Sigmoid colon (tissue), 7 donors: ENCODE measurements at places on chromosomes 2 and 18.

GRCh38 chr2:79120194-79120713 lies at the start of gene REG1A:
TSS of gene REG1A (plus strand) at chr2:79120488. CDS start at chr2:79120862, 374 bp downstream.
- DNase-seq = no peak

GRCh38 chr2:67311536-67311935 lies 85.6 kb upstream of the ETAA1 start:
- no peak for DNase-seq

DNA sequence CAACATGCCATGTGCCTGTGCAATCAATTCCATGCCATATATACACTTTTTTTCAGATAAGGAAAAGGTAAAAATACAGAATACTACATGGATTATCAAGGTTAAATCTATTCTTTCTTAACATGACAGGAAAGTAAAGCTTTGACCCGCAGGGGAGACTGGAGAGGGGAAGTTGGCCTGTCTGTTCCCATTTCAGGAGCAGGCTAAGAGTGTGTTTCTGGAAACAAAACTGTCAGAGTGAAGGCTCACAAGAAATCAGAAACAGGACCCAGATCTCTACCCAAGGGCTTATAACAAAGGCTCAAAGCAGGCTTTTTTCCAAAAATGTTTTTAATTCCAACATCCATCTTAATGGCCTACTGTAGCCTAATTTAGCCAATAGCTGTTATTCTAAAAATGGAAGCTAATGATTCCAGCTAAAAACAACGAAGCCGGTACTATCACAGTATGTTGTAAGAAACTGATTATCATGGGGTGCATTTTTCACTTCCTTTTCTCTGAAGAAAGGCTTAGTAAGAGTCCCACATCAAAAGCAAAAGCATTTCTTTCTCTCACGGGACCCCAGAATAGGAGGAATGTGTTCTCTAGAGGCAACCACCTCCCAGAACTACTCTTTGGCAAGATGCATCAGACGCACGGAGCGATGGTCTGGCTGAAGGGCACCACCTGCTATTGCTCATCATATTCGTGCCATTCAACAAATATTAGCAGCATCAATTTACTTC lies 41.4 kb downstream of the FECH start:
- DNase-seq = no peak

- no peak for DNase-seq
These were observed 110.7 kb downstream of the KLHL29 start for GRCh38 chr2:23495661-23496114.

DNA sequence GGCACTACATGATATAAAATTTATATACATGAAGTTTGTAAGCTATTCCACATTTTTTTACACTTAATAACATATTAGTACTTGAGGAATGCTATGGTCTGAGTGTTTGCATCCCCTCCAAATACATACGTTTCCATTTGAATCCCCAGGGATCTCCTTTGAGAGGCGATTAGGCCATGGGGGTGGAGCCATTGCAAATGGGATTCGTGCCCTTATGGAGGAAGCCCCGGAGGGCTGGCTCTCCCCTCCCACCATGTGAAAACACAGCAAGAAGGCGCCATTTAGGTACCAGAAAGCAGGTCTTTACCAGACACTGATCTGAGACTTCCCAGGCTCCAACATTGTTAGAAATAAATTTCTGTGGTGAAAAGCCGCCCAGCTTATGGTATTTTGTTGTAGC lies 20.8 kb upstream of the MBP start:
- no peak for DNase-seq

DNA sequence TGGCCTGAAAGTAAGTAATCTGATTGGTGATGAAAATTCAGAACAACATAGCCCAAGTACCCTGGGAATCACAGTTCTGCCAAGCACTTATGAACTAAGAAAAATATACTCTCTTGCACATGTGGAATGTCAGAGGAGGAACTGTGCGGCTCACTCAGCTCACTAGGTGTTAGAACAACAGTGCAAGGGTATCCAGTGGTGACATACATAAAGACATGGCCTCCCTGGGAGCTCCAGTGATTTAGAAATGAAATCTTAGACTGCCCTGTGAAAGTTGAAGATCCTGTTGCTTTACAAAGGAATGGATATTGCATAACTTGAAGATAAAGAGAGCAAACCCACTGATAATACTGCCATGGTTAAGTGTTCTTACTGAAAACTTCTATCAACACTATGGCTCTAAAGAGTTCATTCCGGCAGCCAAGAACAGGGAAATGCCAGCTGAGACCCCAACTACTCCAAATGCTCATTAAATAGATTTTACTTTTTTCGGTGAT lies 246.2 kb downstream of the ARHGAP15 start:
- DNase-seq = no peak

- no peak for DNase-seq
These were observed 450 bp downstream of the KCNH7 start for GRCh38 chr2:162838136-162838497.

GRCh38 chr2:124640221-124640750 lies 615.2 kb downstream of the CNTNAP5 start:
- DNase-seq = no peak

DNA sequence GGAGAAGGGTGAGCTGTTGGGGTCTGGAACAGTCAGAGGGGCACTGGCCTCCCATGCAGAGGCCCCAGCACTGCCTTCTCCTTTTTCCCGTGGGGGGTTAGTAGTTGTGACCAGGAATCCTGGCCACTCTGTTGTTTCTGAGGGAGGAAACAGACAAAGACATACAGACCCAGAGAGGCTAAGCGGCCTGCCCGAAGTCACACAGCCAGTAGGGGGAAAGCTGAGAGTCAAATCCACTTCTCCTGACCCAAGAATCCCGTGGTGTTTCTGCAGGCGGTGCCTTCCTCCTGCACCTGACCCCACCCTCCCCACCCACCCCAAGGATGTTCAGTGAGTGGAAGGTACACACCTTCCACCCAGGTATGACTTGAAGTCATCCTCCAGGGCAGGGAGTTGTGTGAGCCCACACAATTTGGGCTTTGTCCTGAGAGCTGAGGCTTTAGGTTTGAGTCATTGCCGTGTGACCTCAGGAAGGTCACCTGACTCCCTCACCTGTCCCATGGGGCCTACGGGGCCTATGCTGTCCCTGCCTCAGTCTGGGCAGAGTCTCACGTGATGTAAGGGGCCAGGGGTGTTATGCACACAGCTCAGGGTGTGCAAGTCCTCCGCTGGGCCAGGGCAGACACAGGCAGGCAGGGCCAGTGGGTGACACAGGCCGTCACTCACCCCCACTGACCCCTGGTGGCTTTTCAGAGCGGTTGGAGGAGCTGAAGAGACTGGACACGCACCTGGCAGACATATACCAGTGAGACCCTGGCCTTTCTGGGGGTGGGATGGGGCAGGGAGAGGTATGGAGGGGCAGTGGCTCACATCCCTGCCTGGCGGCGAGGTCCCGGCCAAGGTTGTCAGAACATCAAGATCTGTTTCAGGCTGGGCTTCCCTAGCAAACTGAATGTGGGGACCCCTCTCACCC lies 5.0 kb downstream of the NT5DC4 start:
- DNase-seq = no peak

- DNase-seq = no peak
These were observed 261.8 kb upstream of the LINC00305 start for GRCh38 chr18:64410685-64411084.

- DNase-seq = no peak
These were observed 84.5 kb upstream of the ARHGAP28 start for GRCh38 chr18:6644836-6645627.

GRCh38 chr2:95362486-95362885 lies 40.0 kb upstream of the FAHD2A start:
- peak; percentile 32 for DNase-seq

DNA sequence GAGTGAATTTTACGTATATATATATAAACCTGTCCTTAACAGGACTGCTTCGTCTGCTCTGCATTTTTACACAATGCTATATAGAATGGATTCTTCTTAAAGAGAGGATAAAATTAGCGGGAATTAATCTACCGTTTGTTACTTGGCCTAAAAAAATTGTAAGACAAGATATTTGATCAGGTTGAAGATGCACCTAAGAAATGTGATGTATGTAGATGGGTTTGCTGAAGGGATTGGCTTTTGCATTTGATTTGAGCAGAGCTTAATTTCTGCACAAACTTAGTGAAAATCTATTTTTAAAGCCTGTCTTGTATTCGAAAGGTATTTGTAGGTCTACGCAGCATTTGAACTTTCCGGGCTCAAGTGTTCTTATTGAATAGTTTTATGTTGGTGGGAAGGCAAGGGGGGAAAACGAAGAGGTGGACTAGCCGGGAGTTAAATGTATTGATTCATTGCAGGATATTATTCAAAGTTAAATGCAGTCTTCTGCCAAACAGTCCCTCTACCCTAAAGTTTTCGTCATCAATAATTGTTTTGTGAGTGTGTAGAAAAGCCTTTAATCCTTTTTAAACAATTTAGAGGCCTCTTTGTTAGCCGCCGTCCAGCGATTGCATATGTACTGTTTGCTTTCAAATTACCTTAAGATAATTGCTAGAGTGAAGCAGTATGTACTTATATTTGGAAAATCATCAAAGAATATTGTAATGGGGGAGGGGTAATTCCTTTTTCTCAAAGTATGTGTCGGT lies 1.2 kb downstream of the PPP1CB start:
- no peak for DNase-seq

GRCh38 chr18:12598181-12598930 lies 59.6 kb downstream of the SPIRE1 start:
- DNase-seq = no peak

GRCh38 chr2:20187331-20187730 lies 37.6 kb downstream of the SDC1 start:
- DNase-seq = no peak

DNA sequence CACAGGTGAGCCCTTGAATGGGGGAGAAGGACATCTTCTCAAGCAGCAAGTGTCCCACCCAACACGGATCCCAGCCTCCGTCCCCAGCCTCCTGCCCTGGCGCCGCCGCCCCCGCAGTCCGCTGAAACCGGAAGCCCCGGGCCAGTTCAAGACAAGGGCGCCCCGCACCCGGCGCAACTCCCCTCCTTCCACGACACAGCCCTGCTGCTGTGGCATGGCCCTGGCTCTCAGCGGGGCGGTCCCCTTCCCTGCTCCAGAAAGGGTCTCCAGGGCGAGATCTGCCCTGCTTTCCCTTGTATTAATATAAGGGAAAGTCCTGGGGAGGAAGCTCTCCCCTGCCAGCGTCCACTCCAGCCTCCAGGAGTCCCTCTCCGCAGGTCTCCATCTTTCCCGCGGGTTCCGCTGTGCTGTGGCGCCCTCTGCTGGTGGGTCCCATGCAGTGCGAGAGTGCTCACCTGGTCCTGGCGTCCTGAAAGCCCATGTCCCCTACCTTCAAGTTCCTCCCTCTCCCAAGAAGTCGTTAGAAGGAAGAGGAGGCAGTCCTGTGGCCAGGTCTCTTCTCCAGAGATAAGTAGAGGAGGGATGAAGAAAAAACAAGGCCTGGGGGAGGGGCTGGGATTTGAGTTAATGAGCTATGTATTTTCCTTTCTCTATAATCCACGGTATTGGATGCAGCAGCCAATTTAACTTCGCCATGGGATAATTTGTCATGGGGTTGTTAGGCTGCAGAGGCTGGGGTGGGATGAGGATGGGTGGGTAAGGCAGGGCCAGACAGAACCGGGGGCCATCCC lies 176.0 kb downstream of the SMAD2 start:
- DNase-seq = no peak

DNA sequence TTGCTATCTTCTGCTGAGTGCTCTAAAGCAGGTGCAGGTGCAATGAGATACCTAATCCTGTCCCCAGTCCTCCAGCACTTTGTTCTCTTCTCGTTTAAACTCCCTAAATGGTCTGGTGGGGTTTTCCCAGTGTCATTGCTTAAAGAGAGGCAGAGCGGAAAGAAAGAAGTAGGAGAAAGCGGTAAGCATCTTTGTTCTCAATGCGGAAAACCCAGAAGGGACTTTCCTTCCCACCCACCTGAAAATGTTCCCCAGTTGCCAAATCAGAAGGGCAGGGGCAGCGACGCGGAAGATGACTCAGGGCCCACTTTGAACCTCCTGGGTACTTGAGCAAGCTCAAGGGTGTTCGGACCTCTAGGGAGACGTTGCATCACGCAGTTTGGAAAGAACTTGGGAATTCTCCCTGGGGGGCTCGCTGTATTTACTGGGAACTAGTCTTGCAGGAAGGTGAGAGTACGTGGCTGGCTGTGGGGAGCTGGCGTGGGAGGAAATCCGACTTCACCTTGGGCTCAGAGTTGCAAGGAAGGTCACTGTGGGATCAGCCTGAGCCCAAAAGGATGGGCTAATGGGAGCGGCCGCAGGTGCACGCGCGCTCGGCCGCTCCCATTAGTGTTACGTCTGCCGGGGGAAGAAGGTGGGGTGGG lies 589 bp upstream of the SGPP2 start:
- no peak for DNase-seq

DNA sequence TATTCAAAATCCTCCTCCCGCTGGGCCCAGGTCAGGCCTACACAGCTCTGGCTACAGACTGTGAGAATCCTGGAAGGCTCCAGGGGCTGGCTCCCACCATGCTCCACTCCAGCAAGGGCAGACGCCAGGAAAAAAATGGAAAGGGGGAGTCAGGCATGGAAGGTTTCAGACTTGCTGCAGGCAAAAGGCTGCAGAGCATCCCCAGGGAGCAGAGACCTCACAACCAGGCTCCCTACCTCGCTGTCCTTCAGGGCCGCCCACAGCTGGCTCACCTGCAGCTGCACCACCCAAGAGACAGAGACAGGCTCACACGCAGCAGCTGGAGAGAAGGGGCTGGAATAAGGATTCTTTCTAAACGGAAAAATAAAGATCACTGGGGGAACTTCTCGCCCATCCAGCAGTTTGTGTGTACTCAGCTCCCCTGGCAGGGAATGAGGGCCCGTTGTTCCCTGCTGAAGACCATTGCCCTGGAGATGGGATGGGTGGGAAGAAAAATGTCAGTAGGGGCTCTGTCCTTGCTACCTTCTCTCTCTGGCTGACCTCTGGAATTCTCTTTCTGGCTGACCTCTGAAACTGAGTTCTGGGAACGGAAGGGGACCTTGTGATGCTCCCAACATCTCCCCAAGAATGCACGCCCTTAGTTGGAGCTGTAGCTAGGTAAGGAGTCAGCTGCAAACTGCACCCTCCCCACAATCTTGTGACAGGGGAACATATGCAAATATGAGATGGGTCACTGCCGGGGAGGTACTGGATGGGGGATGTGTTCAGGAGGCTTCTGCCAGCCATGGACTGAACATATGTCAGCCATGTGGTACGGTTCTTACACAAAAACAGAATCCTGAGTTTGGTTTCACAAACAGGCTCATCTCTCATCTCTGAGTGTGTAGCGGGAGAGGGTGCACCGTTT lies 34.5 kb downstream of the BCL2 start:
- DNase-seq = no peak

- DNase-seq = no peak
These were observed 367.4 kb downstream of the FBXO15 start for GRCh38 chr18:73780218-73780617.

GRCh38 chr2:5694306-5694705 lies 2.1 kb downstream of the SOX11 start:
- DNase-seq = no peak

DNA sequence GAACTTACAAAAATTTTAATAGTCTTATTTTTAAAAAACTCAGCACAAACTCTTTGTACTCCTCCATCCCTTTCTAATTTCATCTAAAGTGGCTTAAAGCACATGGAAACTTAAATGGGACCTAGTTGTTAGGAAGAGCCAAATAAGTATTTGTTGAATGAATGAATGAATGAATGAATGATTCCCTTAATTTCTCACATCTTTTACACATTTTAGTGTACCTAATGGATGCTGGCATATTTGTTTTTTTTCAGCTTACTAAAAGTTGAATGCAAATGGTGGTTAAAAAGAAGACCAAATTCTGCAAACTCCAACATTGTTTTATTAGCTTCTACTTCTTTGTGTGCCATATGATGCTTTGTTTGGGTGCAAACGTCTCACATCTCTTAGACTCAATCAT lies 89.6 kb downstream of the KYNU start:
- DNase-seq = no peak
